ENCODE measurements at places on chromosomes 13 and 19.

GRCh38 chr13:21106089-21106488 is 44.7 kb upstream of the LATS2 start:
- DNase-seq, result peak; percentile 10

GRCh38 chr19:46049597-46049996 is 8.8 kb upstream of the IGFL4 start:
- no peak for DNase-seq

DNA sequence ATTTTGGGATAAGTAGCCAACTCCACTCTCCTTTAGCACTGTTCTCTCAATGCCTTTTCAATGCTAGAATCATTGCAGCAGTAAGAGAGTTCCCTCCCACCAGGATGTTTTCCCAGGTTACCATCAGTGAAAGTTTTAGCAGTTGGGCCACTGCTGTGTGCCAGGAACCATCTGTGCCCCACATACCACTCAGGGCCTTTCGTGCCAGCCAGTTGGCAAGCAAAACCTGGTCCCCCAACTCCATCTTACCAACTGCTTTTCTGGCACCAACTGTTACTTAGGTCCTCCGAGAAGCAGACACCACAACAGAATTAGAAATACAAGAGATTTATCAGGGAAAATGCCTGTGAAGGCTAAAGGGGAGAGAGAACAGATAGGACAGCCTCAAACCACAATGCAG is 533.4 kb upstream of the NBEA start:
- DNase-seq, result no peak

GRCh38 chr19:42253245-42254088 is 1.5 kb downstream of the ERF start:
- DNase-seq, result peak; percentile 13

DNA sequence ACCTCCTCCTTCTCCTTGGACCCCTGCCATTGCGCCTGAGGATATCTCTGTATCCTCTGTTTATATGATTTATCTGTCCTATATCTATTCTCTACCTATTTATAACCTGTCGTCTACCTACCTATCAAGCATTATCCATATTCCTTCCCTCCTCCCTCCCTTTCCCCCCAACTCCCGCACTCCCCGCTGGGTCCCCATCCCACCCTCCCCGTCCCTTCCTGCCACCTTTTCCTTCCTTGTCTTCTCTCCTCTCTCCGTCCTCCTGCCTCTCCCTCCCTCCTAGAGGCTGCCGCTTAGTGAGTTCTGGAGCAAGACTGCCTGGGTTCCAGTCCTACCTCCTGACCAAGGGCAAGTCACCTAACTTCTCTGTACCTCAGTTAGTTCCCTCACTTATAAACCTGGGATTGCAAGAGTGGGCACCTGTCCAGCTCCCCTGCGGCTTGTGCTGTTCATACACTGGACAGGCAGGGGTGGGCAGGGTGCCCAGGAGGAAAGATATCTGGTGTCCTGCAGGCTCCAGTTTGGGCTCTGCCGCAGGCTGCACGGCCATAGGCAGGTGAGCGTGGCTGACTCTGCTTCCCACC is 16.1 kb downstream of the TTYH1 start:
- DNase-seq, result peak; percentile 13

- DNase-seq, result no peak
These were observed 22.6 kb upstream of the CD177 start for GRCh38 chr19:43330726-43331434.

GRCh38 chr19:41398050-41398418 is 416 bp downstream of the BCKDHA start:
- no peak for DNase-seq

DNA sequence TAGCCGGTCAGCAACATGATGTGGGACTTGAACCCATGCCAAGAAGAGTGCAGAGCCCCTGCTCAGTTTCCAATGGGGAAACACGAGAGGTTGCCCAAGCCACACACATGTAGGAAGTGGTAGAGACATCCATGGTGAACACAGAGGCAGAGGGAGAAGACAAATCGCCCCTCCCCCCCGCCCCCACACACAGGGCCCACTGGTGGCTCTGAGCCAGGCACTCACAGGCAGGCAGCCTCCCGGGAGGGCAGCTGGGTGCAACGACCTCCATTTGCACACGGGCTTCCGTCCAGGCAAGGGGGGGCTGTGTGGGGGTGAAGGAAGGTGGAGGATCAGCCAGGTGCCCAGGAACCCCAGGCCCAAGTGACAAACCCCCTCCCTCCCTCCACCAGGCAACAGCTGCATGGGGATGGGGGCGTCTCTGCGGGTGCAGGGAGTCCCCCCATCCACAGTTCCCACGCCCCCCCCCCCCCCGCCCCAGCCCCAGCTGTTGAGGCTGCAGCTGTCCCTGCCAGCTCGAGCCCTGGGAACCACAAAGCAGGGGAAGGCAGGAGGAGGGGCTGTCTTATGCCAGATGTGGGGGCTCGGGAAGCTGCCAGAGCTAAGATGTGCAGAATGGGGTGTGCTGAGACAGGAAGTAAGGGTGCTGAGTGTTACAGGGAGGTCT is 3.4 kb downstream of the NOTCH3 start:
- no peak for DNase-seq

All from RCC 7860 (cell line).